ENCODE measurements at places on chromosomes 2 and 18. TPM values are rescaled to one million over a fixed set of nuclear protein-coding genes. Genes with fewer than 3 reads are reported as not detected.

CD207 gene
- not detected for total RNA-seq

IGFBP2 gene
- total RNA-seq, result 657 TPM

GRCh38 chr18:77765468-77765867, 515.8 kb downstream of the GALR1 start:
- no peak for DNase-seq

- DNase-seq, result no peak
These were observed 118.7 kb upstream of the MSTN start for GRCh38 chr2:190181123-190181669.

CD302 gene
- 71.2 TPM for total RNA-seq

DSG1 gene
- not detected for total RNA-seq

ZSWIM2 gene
- not detected for total RNA-seq

GRCh38 chr18:77207540-77207939, 42.1 kb upstream of the GALR1 start:
- peak; percentile 80 for DNase-seq

GRCh38 chr2:175855794-175856453, 146.1 kb downstream of the LNPK start:
- DNase-seq, result peak; percentile 79

SLC16A14 gene
- total RNA-seq, result 6.0 TPM

AQP12B gene
- not detected for total RNA-seq

CIDEA gene
- total RNA-seq, result 0.57 TPM

GRCh38 chr18:10400534-10401307, 53.7 kb upstream of the APCDD1 start:
- no peak for DNase-seq

DNA sequence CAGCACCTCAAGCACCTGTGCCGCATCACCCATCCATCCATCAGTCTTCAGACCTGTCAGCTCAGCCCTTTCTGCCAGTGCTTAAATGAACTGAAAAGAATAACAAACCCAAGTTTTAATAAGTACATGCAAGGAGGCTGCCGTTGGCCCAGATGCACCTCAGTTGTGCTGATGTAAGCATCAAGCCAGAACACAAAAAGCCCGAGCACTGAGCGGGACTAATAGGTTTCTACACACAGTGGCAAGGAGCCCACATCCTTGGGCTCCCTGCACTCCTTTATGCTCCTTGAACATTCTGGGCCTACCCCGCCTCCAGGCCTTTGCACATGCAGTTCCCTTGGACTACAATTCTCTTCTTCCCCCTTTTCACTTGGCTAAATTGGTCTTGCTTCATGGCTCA, 165.6 kb downstream of the ALK start:
- DNase-seq, result no peak

GRCh38 chr2:224040753-224041152, 1.7 kb upstream of the SERPINE2 start:
- no peak for DNase-seq

GRCh38 chr2:12032975-12033374, 286.5 kb downstream of the LPIN1 start:
- DNase-seq, result no peak

DNA sequence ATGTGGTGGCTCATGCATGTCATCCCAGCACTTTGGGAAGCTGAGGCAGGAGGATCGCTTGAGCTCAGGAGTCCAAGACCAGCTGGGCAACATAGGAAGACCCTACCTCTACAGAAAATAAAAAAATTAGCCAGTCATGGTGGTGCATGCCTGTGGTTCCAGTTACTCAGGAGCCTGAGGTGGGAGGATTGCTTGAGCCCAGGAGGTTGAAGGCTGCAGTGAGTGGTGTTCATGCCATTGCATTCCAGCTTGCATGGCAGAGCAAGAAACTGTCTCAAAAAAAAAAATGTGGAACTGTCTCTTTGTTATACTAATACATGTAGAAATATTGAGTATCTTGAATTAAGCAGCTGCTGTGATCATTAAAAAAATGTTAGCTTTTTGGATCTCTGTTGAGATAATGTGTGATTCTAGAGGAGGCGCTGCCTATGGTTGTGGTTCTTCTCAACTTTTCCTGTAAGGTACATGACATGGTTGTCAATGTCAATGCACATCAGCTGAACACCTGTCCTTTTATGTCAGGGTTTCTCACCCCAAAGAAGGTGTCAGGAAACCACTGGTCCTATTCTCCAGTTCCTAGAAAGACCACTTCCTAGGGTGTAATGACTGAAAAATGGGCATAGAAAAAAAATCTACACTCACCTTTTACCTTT, 34.7 kb upstream of the IL1RL1 start:
- DNase-seq, result no peak

DNA sequence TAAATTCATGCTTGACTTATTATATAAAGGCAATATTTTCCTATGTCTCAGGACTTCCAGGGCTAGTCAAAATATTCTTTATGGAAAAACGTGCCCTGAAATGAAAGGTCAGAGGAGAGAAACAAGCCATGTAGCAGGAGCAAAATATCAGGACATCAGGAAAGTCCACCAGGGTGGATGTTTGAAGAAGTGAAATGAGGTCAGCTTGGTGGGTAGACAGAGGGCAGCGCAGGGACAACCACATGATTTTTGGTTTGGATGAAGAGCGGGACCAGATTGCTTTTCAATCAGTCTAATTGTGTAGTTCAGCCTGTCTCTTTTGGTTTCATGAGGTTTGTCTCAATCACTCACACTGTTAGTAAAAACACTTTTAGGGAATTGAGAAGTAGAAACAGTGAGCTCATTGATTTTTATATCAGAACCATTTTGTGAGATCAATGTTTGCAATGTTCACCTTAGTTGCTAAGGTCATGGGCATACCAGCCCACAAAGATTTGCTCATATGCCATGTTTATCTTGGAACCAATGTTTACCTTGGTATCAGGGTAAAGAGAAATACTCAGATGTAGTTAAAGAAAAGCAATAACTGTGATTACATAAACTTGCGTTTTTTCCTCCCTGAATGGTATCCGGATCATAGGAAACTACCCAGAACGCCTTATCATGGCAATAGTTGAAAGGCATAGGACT, 32.1 kb downstream of the GKN2 start:
- no peak for DNase-seq

- DNase-seq, result no peak
These were observed 618.7 kb upstream of the ZEB2 start for GRCh38 chr2:145138626-145139025.

DNA sequence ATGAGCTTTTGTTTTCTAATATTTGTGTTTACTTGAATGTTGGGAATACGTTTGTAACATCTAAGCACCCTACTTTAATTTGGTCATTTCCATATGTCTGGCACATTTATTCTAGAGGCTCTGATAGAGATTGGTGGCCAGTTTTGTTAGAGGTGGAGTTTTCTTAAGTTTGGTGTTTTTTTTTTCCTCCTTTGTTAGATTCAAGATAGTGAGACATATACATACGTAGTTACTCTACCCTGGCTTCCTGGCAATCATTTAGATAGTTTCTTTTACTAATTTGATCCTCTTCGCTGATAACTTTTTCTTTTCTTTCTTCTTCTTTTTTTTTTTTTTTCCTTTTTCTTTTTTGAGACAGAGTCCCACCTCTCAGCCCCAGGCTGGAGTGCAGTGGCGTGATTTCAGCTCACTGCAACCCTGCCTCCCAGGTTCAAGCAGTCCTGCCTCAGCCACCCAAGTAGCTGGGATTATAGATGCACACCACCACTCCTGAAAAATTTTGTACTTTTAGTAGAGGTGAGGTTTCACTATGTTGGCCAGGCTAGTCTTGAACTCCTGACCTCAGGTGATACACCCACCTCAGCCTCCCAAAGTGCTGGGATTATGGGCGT, 26.6 kb downstream of the SMCHD1 start:
- no peak for DNase-seq

- no peak for DNase-seq
These were observed 802.7 kb downstream of the RNF144A start for GRCh38 chr2:7719876-7720275.

- no peak for DNase-seq
These were observed 165.1 kb downstream of the FMNL2 start for GRCh38 chr2:152499896-152500735.

- DNase-seq, result no peak
These were observed 19.9 kb upstream of the ZAP70 start for GRCh38 chr2:97693476-97693875.

- no peak for DNase-seq
These were observed 96.2 kb upstream of the RMP24 start for GRCh38 chr18:35876243-35876642.

DNA sequence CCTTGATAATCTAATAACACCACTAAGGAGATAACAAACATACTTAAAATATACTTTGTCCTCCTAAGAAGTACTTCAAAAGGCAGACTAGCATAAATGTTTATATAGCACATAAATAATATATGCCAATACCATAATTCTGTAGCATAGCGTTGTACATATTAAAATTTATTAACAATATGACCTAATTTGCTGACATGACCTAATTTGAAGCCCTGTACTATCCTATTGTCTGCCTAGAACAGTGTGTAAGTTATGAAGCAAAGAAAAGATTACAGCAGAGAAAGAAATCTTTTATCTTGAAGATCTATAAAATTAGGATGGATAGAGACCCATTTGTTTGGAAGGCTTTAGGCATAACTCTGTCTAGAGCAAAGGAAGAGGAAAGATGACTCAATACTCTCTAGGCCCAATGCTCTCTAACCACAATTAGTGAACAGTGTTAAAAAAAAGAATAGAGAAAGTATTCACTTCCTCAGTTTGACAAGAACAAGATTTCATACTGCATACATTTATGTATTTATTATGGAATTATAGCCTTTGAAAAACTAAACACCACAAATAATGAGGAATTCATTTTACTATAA, 231.3 kb downstream of the ZRANB3 start:
- DNase-seq, result no peak

GRCh38 chr2:172782506-172783164, 47.0 kb downstream of the RAPGEF4 start:
- DNase-seq, result no peak

DNA sequence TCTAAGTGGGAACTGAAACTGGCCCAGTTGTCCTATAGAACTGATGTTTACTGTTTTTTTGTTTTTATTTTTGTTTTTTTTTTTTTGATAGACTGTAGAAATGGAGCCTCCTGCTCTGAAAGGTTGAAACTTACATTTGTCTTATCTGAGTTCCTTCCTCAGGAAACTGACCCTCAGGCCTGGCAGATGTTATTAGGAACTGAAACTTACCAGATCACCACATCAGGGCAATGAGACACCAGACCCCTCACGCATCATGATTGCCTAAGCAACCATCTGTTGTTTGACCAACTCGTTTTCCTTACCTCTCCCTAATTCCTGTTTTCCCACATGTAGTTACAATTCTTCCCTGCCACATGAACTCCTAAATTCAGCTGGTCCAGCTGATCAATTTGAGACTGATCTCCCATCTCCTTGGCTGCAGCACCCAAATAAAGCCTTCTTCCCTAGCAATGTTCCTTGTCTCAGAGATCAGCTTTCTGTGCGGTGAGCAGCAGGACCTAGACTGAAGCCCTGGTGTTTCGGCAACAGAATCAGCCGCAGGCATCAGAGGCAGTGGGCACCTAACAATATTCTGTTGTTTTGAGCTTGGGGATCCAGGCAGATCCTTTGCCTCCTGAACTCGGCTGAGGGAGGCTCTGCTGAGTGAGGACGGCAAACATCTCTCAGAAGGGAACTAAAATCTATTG, 96.8 kb downstream of the MSH2 start:
- no peak for DNase-seq

- peak; percentile 70 for DNase-seq
These were observed 633 bp downstream of the MALT1 start for GRCh38 chr18:58671632-58672564.

M1AP gene
- total RNA-seq, result not detected

GRCh38 chr2:134161170-134161547, 92.7 kb upstream of the MGAT5 start:
- peak; percentile 69 for DNase-seq

GRCh38 chr2:143144813-143145455, 15.7 kb downstream of the ARHGAP15 start:
- DNase-seq, result no peak

GRCh38 chr2:203937788-203938187, 1.2 kb downstream of the ICOS start:
- no peak for DNase-seq

DNA sequence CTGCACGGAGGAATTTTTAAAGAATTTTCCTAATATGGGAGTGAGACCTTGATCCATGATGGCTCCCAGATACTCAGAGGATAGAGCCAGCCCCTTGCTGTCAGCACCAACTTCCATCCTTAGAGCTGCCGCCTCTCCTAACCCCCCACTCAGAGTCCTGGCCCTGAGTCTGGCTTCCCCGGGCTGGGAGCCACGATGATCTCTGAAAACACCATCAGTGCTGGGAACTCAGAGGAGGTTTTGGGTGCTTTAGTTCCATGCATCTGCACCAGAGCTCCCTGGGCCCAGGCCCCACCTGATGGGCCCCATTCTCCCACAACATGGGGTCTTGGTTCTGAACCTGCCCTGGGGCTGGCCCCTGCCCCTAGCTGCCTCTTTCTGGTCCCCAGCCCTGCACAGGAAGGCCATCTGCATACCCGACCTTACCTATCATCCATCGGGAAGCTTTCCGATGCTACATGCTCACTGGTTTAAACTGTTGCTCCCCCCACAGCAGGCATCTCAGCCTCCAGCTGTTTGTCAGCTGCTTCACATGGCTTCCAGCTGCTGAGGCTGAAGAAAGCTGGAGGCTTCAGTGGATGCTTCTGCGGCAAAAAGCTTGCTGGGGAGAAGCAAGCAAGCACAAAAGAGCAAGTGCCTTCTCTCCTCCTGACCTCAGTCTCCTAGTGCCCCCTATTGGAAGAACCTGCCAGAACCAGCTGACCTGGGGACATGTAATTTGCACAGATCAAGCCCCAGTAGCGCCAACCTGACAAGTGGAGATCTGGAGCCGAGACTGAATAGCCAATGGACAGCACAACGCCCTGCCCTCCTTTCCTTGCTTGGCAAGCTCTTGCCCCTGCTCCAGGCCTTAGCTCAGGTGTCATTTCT, 24.2 kb upstream of the RHOB start:
- no peak for DNase-seq

IGFBP5 gene
- total RNA-seq, result 1,222 TPM

- no peak for DNase-seq
These were observed 353.9 kb upstream of the SPHKAP start for GRCh38 chr2:228535396-228535795.

DNA sequence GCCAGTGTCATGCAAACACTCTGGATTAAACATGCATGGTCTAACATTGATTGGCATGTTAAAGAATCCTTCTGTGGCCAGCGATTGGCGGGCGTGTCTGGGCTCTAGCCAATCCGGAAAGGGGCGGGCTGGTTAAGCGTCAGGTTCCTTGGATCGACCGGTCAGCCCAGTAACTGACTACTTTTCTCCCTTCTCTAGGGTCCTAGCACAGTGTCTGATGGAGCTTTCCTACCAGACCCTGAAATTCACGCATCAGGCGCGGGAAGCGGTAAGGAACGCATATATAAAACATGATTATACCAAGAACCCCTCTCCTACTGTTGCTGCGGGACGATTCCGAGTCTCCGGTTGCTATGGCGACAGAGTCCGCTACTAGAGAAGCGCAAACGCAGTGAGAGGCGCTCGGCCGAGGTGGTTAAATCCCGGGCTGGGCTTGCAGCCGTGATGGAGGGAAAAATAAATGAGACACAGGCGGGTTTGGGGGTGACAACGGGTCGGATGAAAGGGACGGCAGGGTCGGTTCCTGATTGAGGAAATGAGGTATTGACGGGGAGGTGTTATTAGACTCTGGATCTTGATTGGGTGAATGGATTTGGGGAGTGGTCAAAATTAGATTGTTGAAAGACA, 29.4 kb downstream of the KATNAL2 start:
- peak; percentile 85 for DNase-seq

- DNase-seq, result no peak
These were observed 5.5 kb upstream of the NPAS2 start for GRCh38 chr2:100814453-100814852.
